ENCODE measurements at places on chromosomes 2 and 18.

- no peak for DNase-seq
These were observed 427.6 kb downstream of the BCL11A start for GRCh38 chr2:60125611-60126426.

GRCh38 chr18:79680100-79680879, 687 bp downstream of the CTDP1 start:
- peak; percentile 78 for DNase-seq

DNA sequence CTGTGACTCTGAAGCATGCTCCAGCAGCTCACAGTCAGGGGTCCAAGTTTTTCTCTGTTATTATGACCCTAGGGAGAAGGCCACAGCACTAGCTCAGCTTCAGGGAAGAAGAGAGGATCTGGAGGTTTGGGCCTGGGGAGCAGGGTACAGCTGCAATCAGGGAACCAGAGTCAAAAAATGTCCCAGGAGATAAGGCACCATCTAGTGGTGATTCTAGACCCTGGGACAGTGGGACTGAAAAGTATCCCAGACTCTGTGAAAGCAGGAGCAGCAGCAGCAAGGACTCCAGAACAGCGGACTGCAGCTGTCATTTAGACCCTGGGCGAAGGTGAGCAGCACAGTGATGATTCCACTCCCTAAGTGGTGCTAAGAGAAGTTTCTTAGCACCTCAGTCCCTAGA, 278.4 kb upstream of the DDX18 start:
- peak; percentile 2 for DNase-seq

GRCh38 chr2:30115141-30115980, 31.4 kb upstream of the YPEL5 start:
- peak; percentile 91 for DNase-seq

GRCh38 chr2:12417786-12418185, 298.9 kb upstream of the TRIB2 start:
- DNase-seq: no peak

DNA sequence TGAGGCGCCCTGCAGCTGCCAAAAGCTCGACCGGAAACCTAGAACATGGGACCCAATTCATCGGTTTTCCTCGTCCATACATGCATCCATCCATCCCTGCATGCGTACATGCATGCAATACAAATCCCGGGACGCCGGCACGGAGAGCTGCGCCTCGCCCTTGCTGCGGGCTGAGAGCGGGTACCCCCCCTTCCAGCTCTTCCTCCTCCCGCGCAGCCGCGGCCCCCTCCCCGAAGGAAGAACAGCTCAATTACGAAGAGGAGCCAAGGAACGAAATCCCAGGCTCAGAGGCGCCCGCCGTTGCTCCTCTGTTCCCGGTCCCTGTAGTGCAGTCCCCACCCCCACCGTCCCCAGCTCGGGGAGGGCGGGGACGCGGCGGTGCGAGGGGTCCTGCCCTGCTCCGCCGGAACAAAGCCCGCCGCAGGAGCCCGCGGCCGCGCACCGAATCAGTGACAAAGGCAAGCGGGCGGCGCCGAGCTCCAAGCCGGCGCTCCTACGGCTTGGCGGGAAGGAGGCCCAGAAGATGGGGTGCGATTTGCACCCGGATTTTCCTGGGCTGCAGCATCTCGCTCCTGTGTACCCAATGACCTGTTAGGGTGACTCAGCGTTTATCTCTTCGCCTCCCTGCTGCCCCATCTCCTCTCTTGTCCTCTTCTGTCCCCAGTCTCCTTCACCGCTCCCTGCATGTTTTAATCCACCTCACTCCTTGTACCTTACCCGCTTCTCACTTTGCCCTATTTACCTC, 8.9 kb upstream of the POU3F3 start:
- no peak for DNase-seq

- DNase-seq: no peak
These were observed 15.1 kb upstream of the CYRIA start for GRCh38 chr2:16680781-16681180.

GRCh38 chr2:10278029-10278762, 24.5 kb upstream of the HPCAL1 start:
- no peak for DNase-seq

GRCh38 chr18:13120983-13121441, 97.5 kb upstream of the LDLRAD4 start:
- DNase-seq: peak; percentile 69

GRCh38 chr2:178943745-178944144, 106.2 kb downstream of the CCDC141 start:
- no peak for DNase-seq

GRCh38 chr2:42171396-42171980, 2.3 kb downstream of the EML4 start:
- peak; percentile 77 for DNase-seq

DNA sequence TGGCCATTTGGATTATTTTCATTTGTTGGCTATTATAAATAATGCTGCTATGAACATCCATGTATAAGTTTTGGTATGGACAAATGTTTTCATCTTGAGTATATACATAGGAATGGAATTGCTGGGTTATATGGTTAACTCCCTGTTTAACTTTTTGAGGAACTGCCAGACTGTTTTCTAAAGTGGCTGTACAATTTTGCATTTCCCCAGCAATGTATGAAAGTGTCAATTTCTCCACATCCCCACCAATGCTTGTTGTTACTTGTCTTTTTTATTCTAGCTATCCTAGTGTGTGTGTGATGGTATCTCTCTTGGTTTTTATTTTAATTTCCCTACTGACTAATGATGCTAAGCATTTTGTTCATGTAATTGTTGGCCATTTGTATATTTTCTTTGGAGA, 90.6 kb upstream of the CYP26B1 start:
- DNase-seq: no peak

- no peak for DNase-seq
These were observed 4.4 kb upstream of the EXOC6B start for GRCh38 chr2:72830273-72830672.

DNA sequence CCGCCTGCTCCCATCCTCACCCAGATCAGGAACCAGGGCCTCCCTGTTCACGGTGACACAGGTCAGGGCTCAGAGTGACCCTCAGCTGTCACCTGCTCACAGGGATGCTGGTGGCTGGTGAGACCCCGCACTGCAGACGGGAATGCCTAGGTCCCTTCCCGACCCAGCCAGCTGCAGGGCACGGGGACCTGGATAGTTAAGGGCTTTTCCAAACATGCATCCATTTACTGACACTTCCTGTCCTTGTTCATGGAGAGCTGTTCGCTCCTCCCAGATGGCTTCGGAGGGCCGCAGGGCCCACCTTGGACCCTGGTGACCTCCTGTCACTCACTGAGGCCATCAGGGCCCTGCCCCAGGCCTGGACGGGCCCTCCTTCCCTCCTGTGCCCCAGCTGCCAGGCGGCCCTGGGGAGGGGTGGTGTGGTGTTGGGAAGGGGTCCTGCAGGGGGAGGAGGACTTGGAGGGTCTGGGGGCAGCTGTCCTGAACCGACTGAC, 31.7 kb downstream of the GPC1 start:
- DNase-seq: no peak

DNA sequence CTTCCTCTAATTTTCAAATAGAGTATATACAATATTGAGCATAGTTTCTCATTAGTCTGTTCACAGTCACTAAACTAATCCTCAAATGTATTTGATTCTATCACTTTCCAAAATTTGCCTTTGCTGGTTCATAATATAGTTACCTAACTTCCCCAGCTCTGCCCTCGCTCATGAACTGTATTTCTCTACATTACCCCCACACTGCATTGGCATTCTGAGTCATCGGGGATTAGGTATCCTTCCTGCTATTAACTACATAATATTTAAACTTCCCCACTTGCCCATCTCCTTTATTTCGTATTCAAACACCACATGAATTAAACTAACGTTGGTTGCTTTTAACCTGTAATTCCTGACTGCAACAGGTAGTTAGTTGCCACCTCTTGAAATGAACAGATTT, 14.8 kb upstream of the CLASP1 start:
- no peak for DNase-seq

DNA sequence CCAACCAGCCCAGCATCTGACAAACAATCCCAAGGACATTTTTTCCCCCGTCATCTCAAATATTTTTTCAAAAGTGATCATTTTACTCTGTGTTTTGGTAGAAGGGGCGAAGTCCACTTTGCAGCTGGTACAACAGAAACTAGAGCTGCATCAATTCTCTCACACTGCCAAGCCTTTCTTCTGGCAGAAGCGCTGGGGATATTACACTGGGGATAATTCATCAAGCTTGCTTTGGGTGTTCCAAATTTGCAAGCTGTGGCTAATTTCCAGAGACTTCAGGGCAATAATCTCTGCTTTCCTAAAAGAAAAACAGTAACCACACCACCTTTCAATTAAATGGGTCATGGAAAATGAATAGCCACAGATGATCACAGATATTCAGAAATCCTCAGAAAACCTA, 238.3 kb downstream of the SLC8A1 start:
- DNase-seq: no peak

- no peak for DNase-seq
These were observed 32.5 kb upstream of the ACAA2 start for GRCh38 chr18:49845629-49846360.

DNA sequence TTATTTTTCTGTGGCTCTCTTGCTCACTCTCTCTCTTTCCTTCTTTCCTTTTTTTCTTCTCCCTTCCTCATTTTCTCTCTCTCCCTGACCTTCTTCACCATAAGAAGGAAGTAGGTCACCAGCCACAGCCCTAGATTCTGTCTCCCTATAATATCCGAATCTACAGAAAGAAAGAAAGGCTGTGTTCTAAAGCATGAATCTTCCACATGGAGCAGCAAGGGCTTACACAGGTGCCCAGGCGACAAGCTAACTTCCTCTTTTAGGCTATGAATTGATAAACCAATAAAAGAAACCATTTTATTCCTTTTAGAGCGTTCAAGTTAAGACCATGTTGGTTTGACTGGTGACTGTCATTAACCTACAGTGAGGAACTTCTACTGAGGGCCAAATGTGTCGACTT, 49.3 kb downstream of the CACNB4 start:
- no peak for DNase-seq

Data from adipocyte (in vitro differentiated cells).